ENCODE measurements at places on chromosomes 5 and 9. TPM values are rescaled to one million over a fixed set of nuclear protein-coding genes. Genes with fewer than 3 reads are reported as not detected.

TAF11L14 gene
- not detected for polyA plus RNA-seq

INSL4 gene
- polyA plus RNA-seq = not detected

NR6A1 gene
- polyA plus RNA-seq = 0.61 TPM

PRDM9 gene
- not detected for polyA plus RNA-seq

PCDHGB6 gene
- 1.0 TPM for polyA plus RNA-seq

TEX48 gene
- not detected for polyA plus RNA-seq

PALM2AKAP2 gene
- polyA plus RNA-seq = 1.2 TPM

CPLANE1 gene
- polyA plus RNA-seq = 2.8 TPM

LRRTM2 gene
- polyA plus RNA-seq = 0.10 TPM

MPDZ gene
- 4.0 TPM for polyA plus RNA-seq

PCDHGA7 gene
- polyA plus RNA-seq = 0.38 TPM

CBY3 gene
- polyA plus RNA-seq = not detected

FLT4 gene
- polyA plus RNA-seq = 13.1 TPM

ZNF300 gene
- polyA plus RNA-seq = 1.8 TPM

OGN gene
- polyA plus RNA-seq = 10.6 TPM

FGF1 gene
- 2.5 TPM for polyA plus RNA-seq

PCYOX1L gene
- 3.5 TPM for polyA plus RNA-seq

CDH9 gene
- polyA plus RNA-seq = not detected

GFI1B gene
- polyA plus RNA-seq = 0.02 TPM

ANKRD34B gene
- not detected for polyA plus RNA-seq

EGFLAM gene
- polyA plus RNA-seq = 76.7 TPM

CCL21 gene
- 11.6 TPM for polyA plus RNA-seq

NME5 gene
- 1.2 TPM for polyA plus RNA-seq

NEUROG1 gene
- not detected for polyA plus RNA-seq

INSL6 gene
- not detected for polyA plus RNA-seq

SHC3 gene
- polyA plus RNA-seq = 1.5 TPM

MZB1 gene
- 0.98 TPM for polyA plus RNA-seq

ROPN1L gene
- polyA plus RNA-seq = 2.6 TPM

FOXD4 gene
- not detected for polyA plus RNA-seq

NXNL2 gene
- polyA plus RNA-seq = 0.06 TPM

TMEM174 gene
- not detected for polyA plus RNA-seq

OLFML2A gene
- 3.7 TPM for polyA plus RNA-seq

KCTD16 gene
- 0.22 TPM for polyA plus RNA-seq

PHF24 gene
- polyA plus RNA-seq = 0.34 TPM

PIP5KL1 gene
- polyA plus RNA-seq = 0.74 TPM

SAPCD2 gene
- polyA plus RNA-seq = 0.34 TPM

CRHBP gene
- 4.7 TPM for polyA plus RNA-seq

PPP6C gene
- 23.8 TPM for polyA plus RNA-seq

AIF1L gene
- 2.9 TPM for polyA plus RNA-seq

SPATA31C1 gene
- polyA plus RNA-seq = not detected

LRRC19 gene
- polyA plus RNA-seq = not detected

GPR21 gene
- polyA plus RNA-seq = 0.37 TPM
